NCI-H1105 treated with DMSO at 0.1 percent for 48 hours (cell line): ENCODE measurements at places on chromosomes 1 and 21.

DNA sequence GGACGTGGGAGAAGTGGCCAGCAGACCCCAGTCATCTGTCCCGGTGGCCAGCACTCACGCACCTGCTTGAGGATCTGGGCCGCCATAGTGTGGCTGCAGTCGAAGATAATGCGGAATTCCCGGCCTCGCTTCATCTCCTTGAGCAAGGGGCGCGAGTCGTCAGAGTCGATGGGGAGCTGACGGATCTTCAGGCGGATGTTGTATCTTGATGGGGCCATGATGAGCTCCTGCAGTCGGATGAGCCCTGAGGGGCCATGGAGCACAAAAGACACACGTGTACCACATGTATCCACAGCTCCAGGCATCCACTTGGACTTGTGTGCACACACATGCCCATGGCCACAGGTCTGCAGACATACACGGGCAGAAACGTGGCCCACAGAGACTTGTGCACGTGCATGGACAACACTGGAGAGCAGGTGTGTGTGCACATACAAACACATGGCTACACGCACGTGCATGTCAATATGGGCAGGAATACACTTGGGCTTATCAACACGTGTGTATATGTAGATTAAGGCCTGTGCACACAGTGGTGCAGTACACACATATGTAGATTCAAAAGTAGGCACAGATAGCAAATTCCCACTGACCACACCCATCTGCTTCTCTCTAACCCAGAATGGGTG is 162.1 kb downstream of the GRIK3 start:
- DNase-seq: no peak

DNA sequence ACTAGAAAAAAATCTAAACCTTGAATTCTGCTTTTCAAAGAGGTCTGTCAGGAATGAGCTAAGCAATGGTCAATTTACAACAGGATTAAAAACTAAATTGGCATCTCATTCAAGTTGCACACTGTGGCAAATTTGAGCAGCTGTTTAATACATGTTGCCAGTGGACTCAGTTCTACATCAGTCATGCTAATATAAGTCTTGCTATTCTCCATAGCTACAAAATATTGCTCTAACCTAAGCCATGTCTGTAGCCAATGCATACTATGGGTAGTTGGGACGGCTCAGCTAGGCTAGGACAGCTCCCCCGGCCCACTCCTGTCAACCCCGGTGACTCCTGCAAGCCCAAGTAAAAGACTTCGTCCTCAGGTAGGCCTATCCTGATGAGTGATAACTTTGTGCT is 10.9 kb upstream of the VAV3 start:
- no peak for DNase-seq

- no peak for DNase-seq
These were observed 9.4 kb downstream of the ZC3H12A start for GRCh38 chr1:37483785-37484184.

GRCh38 chr1:165069829-165070228 is 286.7 kb downstream of the LMX1A start:
- DNase-seq: peak; percentile 38

GRCh38 chr1:36304970-36305914 is 926 bp upstream of the SH3D21 start:
- DNase-seq: no peak

GRCh38 chr1:97797403-97798183 is 123.2 kb downstream of the DPYD start:
- DNase-seq: no peak

GRCh38 chr21:34017039-34017961 is 56.1 kb upstream of the MRPS6 start:
- DNase-seq: no peak

- peak; percentile 66 for DNase-seq
These were observed 57.3 kb downstream of the SLC37A1 start for GRCh38 chr21:42570841-42571387.

DNA sequence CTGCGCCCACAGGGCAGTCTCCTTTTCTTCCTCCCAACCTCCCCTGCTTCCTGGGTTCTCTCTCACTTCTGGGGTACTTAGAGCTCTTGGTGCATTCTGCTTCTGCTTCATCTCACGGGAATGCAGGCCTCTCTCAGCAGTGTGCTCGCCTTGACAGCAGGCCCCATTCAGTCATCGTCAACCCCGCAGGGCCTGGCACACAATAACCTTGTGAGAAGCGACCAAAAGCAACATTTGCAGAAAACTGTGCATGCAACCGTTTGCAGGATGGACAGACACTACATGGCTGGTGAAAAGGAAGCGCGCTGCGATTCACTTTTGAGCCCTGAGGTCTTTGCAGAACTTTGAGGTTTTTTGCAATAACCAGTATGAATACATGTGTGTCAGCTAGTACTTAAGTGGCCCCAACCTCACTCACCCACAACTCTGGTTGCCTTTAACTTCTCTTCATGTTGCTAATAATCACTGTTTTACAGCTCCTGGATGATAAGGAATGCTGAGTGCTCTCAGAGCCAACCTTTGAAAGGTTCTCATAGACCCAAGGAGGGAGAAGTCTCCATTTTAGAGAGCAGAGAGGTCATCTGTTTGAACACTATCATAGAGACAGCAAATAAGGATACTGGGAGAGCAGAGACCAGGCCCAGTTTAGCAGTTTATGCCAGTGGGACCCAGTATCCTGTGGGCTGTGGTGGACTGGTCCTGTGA is 2.5 kb upstream of the CD160 start:
- no peak for DNase-seq
